ENCODE measurements at places on chromosomes 1 and 21.

GRCh38 chr1:177783051-177783450 lies 186.8 kb downstream of the SEC16B start:
- DNase-seq: no peak

DNA sequence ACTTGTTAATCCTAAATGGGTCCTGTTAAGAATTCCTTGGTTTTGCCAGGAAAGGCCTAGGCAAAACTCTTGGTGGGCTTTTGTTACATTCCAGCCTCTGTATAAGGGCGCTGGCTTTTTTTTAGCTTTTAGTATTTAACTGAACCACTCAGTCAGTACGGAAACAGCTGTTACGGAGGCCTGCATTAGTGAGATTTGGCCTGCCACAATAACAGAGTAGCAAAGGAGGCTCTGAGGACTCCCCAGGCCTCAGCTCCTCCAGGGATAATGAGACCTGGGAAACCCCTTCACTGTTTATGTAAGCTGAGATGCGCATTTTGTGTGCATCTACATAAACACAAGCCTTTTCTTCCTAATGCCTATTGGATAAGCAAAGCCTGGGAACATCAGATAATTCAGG lies 210.2 kb downstream of the APP start:
- no peak for DNase-seq

GRCh38 chr1:39732730-39733129 lies 6.0 kb upstream of the PPIE start:
- peak; percentile 36 for DNase-seq

DNA sequence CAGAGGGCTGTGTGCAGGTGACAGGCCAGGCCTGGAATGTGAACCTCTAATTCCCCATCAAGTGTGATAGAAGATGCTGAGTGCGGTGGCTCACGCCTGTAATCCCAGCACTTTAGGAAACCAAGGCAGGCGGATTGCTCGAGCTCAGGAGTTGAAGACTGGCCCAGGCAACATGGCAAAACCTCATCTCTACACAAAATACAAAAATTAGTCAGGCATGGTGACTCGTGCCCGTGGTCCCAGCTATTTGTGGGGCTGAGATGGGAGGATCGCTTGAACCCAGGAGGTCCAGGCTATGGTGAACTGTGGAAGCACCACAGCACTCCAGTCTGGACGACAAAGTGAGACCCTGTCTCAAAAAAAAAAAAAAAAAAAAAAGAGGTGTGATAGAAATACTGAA lies 40.1 kb upstream of the PUM1 start:
- no peak for DNase-seq

- no peak for DNase-seq
These were observed 53.6 kb upstream of the ZNF644 start for GRCh38 chr1:91075233-91076135.

- DNase-seq: no peak
These were observed 2.8 kb downstream of the SRSF10 start for GRCh38 chr1:23977187-23977853.

- DNase-seq: no peak
These were observed 47.9 kb downstream of the SLC66A1 start for GRCh38 chr1:19360016-19360415.

DNA sequence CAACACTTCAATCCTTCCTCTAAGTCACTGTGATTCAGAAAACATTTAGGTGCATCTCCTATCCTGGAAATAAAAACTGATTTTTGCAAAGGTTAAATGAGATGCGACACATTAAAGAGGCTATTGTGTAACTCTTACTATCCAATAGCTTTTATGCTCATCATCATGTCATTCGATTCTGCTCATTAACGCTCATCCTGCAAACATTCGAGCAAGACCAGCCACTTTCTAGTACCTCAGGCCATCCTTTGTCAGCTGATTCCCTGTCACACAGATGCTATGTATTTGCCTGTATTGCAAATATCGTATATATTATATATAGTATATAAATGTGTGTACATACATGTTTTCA lies 131.6 kb downstream of the TLR5 start:
- DNase-seq: no peak

GRCh38 chr1:218439541-218440295 lies 94.6 kb downstream of the TGFB2 start:
- no peak for DNase-seq

DNA sequence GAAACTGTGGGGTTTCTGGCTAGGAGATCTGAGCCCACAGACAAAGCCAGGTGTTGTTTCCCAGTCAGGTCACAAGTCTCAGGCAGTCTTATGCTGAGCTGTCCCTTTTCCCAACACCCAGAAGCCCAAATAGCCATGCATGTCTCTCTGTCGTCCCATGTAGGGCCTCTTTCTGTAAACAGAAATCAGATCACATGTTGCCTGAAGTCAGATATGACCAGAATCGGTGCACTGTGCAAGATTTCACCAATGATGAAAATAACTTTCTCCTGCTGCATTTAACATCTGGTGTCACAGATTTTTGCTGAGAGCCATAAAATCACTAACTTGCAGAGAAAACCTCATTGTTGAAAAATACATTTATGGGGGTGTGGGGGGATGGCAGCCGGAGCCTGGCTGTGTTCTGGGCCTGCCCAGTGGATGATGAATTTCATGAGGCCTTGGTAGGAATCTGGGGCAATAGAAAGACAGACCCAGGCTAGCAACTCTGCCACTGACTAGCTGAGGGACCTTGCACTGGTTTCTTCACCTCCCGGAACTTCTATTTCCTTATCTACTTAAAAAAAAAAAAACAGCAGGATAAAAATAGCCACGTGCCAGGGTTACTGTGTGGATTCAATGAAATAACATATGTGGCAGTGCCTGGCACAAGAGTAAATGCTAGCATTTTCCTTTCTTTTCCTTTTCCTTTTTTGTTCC lies 158.8 kb upstream of the NFIA start:
- no peak for DNase-seq

GRCh38 chr1:228013935-228014930 lies 7.4 kb downstream of the WNT3A start:
- DNase-seq: peak; percentile 74

- DNase-seq: no peak
These were observed 38.4 kb downstream of the CENPF start for GRCh38 chr1:214641214-214641895.

GRCh38 chr1:168848051-168848450 lies 119.0 kb upstream of the DPT start:
- no peak for DNase-seq

DNA sequence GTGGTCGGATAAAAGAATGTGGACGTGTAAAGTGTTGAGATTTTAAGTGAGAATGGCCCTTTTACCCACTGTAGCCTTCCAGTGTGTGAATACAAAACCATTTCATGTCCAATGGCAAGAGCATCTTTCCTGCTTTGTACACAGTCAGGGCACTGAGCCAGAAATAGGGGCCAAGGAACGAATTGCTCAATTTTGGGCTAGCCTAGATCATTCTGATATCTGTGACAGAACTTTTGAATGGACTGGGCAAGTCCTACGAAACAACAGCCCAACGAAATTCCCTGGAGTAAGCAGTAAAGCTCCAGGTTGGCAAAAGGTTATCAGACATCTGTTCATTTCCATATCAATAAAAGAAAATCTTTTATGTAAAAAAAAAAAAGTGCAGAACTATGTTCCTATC lies 5.5 kb downstream of the KIF26B start:
- DNase-seq: no peak

- peak; percentile 74 for DNase-seq
These were observed 19.5 kb downstream of the SZRD1 start for GRCh38 chr1:16386454-16387113.

DNA sequence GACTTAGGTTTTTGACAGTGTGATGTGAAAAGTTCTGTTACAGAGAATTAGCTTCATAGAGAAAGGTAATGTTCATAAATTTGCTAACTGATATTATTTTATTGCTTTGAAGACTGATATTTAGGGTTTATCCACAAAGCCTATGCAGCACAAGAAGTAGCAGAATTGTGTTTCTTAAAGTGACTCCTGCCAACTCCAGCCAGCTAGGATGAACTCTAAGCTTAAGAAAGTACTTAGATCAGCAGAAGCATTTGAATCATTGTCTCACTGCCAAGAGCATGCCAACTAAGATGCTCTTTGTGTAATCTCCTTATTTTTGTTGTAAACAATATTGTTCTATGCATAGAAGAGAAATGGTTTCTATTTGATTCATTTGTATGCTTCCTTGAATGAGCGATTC lies 589.4 kb upstream of the ADGRL4 start:
- no peak for DNase-seq

DNA sequence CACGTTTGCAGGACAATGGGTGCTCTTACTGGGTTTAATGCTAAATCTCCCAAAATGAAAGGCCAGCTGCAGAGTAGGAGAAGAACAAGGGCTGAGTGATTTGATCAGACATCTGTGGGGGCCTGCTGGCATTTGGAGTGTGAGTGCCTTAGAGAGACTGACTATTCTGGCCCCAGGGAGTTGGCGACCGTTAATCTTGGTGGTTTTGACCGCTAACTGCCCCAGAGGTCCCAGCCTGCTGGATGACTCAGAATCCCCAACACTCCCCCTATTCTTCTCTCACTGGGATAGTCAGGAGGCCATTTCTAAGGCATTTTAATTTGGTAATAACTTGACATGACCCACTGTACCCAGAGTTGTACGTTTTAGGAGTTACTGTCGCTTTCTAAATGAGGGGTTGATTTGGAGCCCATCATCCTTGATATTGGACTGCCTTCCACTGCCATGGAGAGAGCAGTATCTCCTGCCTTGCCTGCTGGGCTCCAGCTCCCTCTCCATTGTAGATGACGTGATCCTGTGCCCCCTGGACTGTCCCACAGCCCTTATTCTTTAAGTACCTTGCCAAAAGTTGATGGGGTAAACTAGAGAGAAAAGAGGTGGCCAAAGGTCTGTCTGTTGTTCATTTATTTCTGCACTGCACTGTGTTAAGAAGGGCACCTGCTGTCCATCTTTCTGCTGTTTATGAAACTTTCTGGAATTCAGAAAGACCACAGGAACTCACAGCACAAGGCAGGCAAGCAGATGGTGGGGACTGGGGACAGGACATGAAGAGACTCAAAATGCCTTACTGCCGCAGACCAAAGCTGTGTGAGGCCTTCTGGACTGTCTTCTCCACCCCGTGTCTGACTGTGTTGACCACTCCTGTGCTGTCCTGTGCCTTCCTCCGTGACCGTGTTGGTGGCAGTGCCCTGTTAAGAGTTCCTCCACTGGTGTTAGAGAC lies 98.2 kb upstream of the ARTN start:
- peak; percentile 97 for DNase-seq

DNA sequence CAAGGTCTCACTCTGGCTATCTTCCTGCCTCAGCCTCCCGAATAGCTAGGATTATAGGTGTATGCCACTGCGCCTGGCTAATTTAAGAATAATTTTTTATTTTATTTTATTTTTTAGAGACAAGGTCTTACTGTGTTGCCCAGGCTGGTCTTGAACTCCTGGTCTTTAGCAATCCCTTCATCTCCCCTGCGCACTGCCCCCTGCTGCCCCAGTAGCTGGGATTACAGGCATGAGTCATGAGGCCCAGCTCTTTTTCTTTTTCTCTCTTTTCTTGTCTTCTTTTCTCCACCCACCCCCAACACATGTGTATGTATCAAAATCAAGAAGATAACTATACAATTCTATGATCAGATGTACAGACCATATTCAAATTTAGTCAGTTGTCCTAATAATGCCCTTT lies 87.2 kb downstream of the PEX14 start:
- DNase-seq: no peak

DNA sequence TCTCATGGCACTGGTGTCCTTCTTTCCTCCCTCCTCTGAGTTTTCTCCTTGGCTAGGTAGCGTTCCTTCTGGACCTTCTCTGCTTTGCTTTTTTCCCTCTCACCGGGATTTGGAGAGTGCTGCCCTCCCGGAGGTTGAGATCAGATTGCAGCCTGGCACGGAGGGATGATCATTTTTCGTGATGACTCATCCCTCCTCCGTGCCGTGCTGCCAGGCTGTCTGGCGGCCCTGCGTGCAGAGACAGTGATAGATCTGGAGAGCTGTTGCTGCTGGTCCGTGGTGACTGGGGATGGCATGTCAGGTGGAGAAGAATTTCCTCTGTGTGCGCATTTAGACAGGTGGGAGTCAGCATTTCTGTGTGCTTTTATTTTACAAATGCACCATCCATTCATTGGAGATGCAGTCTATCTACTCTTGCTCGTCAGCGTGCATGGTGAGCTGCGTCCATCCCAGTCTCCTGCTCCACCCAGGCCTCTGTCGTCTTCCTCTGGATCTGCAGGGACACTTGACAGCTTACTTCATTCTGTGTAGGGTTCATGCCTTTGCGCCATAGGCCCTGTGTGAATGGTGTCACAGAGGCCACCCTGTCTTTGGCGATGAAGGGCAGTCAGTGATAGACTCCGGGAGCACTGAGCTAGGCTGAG lies 104.4 kb downstream of the PCBP3 start:
- DNase-seq: peak; percentile 50

DNA sequence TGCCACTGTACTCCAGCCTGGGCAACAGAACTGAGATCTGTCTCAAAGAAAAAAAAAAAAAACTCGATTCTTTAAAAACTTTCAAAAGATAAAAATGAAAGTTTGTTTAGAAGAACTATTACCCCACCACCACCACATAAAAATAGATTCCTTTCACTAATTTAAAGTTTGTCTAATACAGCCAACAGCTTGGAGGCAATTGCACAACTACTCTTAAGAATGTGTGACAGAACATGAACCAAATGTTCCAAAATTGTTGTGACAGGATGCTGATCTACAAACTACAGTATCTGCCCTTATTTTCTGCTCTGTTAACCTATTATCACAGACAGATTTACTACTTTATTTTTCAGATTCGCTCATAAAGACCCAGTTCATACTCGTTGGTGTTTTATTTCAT lies 5.5 kb upstream of the TGFBR3 start:
- peak; percentile 97 for DNase-seq

GRCh38 chr21:41823166-41823565 lies 56.0 kb downstream of the PRDM15 start:
- no peak for DNase-seq

GRCh38 chr1:4010814-4011605 lies 110.9 kb upstream of the C1orf174 start:
- DNase-seq: no peak

GRCh38 chr1:161090617-161091016 lies 1.3 kb upstream of the NECTIN4 start:
- DNase-seq: no peak

DNA sequence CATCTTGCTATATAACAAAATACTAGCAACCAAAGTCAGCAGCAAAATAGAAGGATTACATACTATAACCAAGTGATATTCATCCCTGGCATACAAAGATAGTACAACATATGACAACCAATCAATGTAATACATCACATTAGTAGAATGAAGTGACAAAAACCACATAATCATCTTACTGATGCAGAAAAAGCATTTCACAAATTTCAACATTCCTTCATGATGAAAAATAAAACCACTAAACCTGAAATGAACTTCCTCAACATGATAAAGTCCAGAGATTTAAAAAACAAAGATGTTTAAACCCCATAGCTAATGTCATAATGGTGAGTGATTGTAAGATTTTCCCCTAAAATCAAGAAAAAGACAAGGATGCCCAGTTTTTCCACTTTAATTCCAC lies 18.6 kb downstream of the RO60 start:
- peak; percentile 63 for DNase-seq

DNA sequence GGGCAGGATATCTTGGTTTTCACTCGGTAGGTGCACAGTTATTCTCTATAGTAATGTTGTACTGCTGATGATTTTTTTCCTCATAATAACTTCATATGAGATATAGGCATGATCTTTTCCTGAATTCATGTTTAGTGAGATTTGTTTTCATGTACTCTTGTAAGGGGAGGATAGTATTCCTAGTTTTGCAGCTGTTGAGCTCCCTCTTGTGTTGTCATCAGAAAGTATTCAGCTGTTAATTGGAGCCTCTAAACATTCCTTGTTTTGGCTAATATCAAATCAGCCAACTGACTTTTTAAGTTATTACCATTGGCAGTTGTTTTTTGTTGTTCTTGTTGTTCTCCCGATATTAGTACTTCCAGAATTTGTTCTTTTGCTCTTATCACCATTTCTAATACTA lies 24.4 kb downstream of the OR10R2 start:
- DNase-seq: no peak

All from fibroblast of lung (primary cell).